ENCODE measurements at places on chromosomes 7 and 10.

- DNase-seq: no peak
Observed at GRCh38 chr7:84112771-84113170, 81.8 kb downstream of the SEMA3A start.

GRCh38 chr10:91691981-91692380 is 59.1 kb upstream of the PPP1R3C start:
- DNase-seq: no peak

GRCh38 chr10:11782793-11783557 is 40.2 kb upstream of the PROSER2 start:
- peak; percentile 42 for DNase-seq

- no peak for DNase-seq
Observed at GRCh38 chr7:101985057-101985902, 167.9 kb downstream of the CUX1 start.

GRCh38 chr10:20158086-20158485 is 341.9 kb downstream of the PLXDC2 start:
- DNase-seq: no peak

GRCh38 chr7:121570365-121570764 is 174.3 kb upstream of the FAM3C start:
- DNase-seq: no peak

DNA sequence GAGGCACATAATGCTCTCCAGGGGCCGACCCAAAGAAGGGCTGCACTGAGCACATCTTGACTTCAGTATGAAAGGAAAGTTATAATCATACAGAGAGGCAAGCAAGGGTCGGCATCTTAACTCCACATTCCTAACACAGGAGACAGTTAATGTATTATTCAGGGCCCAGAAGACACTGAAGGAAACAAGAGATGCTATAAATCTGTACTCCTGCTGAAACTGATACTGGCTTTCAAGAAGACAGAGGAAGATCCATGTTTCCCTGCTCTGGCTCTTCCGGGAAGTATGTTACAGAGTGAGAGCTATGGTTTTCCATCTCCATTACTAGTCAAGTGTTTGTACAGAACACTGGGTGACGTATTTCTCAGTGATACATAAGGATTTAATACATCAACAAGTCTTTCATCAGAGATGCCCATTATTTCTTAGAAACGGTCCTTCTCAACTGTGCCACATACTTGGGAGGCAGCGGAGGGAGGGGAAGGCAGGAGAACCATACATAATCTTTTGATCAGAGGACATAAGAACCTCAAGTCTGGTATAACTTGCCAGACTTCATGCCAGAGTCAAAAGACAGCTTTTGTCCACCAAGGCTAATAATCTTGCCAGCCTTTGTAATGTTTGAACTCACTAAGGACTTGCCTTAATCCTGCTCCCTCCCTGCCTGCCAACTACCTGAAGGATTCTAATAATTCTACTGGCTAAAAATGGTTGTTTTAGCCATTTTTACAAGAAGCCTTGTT is 58.1 kb downstream of the ENO4 start:
- DNase-seq: no peak
